ENCODE measurements at places on chromosomes 11 and 22. TPM values are rescaled to one million over a fixed set of nuclear protein-coding genes. Genes with fewer than 3 reads are reported as not detected.

Gene TMEM223
- total RNA-seq, result 13.7 TPM

DNA sequence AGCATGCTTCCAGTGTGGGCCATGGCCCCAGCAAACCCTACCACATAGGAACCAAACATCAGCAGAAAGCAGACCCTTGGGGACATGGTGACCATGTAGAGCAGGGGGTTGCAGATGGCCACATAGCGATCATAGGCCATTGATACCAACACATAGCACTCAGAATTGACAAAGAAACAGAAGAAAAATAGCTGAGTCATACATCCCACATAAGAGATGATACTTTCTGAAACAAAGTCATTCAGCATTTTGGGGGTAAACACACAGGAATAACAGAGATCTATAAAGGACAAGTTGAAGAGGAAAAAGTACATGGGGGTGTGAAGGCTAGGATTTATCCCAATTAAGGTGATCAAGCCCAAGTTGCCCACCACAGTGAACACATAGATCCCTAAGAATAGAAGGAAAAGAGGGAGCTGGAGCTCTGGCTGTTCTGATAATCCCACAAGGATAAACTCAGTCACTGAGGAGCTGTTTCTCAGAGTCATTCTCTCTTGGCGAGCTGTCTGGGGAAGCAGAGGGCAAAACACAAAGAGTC, at the start of gene OR8B4:
Gene OR8B4 (minus strand): TSS at position 488 of the 538 bp plus-strand sequence. CDS start 0 bp downstream, at position 488.
- DNase-seq, result peak; percentile 80

Gene PHOX2A
- total RNA-seq, result 1.2 TPM

Gene MAPK11
- 12.5 TPM for total RNA-seq

Gene OR5L1
- total RNA-seq, result not detected

Data from esophagus muscularis mucosa (tissue), 4 donors.